ENCODE measurements at places on chromosomes 5 and 9. TPM values are rescaled to one million over a fixed set of nuclear protein-coding genes. Genes with fewer than 3 reads are reported as not detected.

ACOT12 gene
- 0.87 TPM for total RNA-seq

PIP5K1B gene
- 53.6 TPM for total RNA-seq

SLC45A2 gene
- total RNA-seq = 0.93 TPM

HAVCR2 gene
- total RNA-seq = 3.2 TPM

DMRT3 gene
- 11.8 TPM for total RNA-seq

OR1Q1 gene
- not detected for total RNA-seq

SLC34A3 gene
- total RNA-seq = 0.24 TPM

ASPN gene
- 0.39 TPM for total RNA-seq

PCDHB8 gene
- total RNA-seq = 3.8 TPM

DNA sequence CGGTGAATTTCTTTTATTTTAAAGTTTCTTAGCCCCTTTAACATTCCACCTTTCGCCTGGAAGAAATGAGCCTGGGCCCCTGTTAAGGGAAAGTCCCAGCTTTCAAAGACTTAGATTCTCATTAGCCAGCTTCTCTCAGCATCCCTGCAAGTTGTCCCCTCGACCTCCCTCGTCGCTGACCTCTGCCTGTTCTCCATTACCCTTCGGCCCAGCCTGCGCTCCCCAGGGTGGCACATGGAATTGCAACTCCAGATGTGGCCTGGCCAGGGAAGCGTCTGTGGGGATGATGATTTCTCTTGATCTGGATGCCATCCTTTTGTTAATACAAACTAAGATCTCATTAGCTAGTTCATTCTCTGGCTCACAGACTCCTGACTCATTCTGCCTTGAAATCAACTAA is 43.4 kb upstream of the FANCC start:
- H3K36me3 ChIP-seq = no peaks in the 10 kb centered on the region
- no peak overlapping the region for H3K27ac ChIP-seq
- no peak overlapping the region for H3K4me3 ChIP-seq
- no peak for DNase-seq

DNA sequence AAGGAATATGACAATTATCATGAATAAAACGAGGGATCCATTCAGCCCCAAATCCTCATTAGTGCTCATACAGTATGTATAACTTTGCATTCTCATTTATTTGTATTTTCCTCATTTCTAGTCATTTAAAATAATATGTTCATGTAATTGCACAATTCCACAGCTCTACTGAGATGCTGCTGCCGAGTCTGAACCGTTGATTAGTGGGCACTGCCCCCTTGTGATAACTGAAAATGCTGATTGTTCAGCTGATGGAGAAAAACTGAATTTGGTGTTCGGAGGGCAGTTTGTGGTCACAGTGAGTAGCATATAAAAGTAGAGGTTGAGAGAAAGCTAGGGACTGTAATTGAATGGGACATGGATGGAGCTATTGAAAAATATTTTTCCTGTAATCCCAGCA is 12.2 kb upstream of the GPR151 start:
- no peak overlapping the region for H3K4me3 ChIP-seq
- H3K27ac ChIP-seq = no peak overlapping the region
- no peaks in the 10 kb centered on the region for H3K27me3 ChIP-seq
- no peak for DNase-seq
- no peaks in the 10 kb centered on the region for H3K36me3 ChIP-seq

- no peaks in the 10 kb centered on the region for H3K27me3 ChIP-seq
- H3K4me1 ChIP-seq = no peaks in the 10 kb centered on the region
- DNase-seq = no peak
- H3K36me3 ChIP-seq = no peaks in the 10 kb centered on the region
Measured at GRCh38 chr9:99305124-99305523, 83.0 kb downstream of the SEC61B start.

GRCh38 chr9:9108641-9109040 is 1309.1 kb upstream of the DMAC1 start:
- H3K4me3 ChIP-seq = no peak overlapping the region
- H3K4me1 ChIP-seq = no peaks in the 10 kb centered on the region
- no peak overlapping the region for H3K27ac ChIP-seq
- H3K36me3 ChIP-seq = no peaks in the 10 kb centered on the region

- no peak for DNase-seq
- no peaks in the 10 kb centered on the region for H3K4me1 ChIP-seq
- H3K36me3 ChIP-seq = no peaks in the 10 kb centered on the region
- no peak overlapping the region for H3K4me3 ChIP-seq
Measured at GRCh38 chr9:75156858-75157257, 68.5 kb downstream of the OSTF1 start.

DNA sequence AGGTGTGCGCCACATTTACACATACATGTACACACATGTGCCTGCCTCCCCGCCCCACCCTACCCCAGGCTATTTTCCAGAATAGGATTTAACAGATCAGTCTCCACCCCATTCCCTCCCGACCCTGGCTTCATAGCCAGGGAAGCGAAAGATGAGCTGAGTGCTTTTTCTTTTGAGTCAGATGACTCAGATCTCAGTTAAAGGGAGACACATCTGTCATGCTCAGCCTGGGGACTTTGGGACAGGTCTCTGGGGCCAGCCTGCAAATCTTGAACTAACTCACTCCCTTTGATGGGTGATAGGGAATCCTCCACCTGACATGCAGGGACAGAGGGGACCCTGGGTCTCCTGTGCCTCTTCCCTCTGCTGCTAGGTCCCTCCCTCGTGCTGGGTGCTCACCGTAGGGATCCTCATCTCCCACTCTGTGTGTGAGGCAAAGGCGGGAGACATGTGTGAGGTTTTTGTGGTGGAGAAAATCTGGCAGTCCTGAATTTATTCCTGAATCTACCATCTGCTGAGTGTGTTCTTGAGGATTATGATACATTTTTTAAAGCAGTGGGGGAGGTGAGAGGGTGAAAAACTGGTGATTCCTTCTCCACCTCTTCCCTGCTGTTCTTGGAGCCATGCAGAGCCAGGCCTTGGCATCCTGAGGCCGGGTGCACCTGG is 37.7 kb downstream of the NEUROG1 start:
- H3K27me3 ChIP-seq = no peaks in the 10 kb centered on the region
- DNase-seq = no peak

- H3K27me3 ChIP-seq = no peaks in the 10 kb centered on the region
- H3K27ac ChIP-seq = peak overlapping the region; percentile 91
- no peaks in the 10 kb centered on the region for H3K36me3 ChIP-seq
- peak overlapping the region; percentile 81 for H3K4me3 ChIP-seq
- DNase-seq = no peak
- H3K4me1 ChIP-seq = peaks cover 6% of the 10 kb centered on the region
Measured at GRCh38 chr9:100426189-100426529, 784 bp upstream of the MSANTD3 start.

DNA sequence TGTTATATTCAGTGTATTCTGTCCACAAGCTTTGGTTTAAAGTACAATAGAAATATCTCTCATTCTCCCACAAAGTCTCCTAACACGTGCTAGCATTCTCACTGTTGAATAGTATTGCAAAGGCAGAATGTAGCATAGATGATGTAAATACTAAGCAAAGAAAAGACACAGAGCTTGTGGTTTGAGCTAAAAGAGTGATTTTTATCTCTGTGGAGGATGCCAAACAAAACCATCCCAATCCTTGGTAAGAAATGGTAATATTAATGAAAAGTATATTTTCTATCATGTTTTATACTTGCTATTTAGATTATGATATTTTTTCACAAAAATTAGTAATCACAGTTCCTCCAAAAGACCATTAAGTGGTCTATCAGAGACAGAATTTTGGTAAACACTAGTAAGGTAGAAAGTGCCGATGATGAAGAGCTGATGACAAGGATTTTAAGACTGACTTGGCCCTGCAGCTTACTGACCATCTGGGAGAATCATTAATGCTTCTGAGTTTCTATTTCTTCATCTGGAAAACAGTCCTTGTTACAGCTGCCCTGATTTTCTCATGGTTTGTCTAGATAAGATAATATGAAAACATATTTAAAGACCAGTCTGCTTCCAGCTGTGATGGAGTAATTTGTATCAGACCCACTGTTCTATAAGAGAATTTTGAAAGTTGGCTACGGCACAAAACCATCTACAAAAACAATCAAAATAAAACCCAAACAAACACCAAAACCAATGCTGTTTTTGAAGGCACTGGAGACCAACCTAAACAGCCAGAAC is 510.2 kb downstream of the SPATA31D1 start:
- no peak overlapping the region for H3K4me3 ChIP-seq
- H3K4me1 ChIP-seq = peaks cover 5% of the 10 kb centered on the region
- DNase-seq = no peak
- no peak overlapping the region for H3K27ac ChIP-seq
- no peaks in the 10 kb centered on the region for H3K27me3 ChIP-seq

DNA sequence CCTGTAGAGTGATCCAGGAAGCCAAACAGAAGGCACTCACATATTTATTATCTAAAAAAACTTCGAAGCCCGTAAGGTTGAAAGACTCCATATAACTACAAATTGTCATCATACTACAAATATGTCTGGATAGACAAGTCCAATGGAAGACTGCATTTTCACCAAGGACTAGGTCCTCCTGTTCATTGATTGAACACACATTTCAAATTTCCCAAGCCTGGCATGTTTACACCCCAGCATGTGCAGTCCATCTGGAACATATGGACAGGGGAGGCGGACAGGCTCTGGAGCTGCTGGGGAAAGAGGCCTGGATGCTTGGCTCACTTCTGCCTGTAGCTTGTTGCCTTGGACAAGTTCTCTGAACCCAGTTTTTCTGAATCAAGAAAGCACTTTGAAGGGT is 378.7 kb downstream of the ENC1 start:
- H3K4me1 ChIP-seq = peaks cover 5% of the 10 kb centered on the region
- no peak for DNase-seq
- H3K27me3 ChIP-seq = no peaks in the 10 kb centered on the region
- H3K4me3 ChIP-seq = no peak overlapping the region
- no peak overlapping the region for H3K27ac ChIP-seq

DNA sequence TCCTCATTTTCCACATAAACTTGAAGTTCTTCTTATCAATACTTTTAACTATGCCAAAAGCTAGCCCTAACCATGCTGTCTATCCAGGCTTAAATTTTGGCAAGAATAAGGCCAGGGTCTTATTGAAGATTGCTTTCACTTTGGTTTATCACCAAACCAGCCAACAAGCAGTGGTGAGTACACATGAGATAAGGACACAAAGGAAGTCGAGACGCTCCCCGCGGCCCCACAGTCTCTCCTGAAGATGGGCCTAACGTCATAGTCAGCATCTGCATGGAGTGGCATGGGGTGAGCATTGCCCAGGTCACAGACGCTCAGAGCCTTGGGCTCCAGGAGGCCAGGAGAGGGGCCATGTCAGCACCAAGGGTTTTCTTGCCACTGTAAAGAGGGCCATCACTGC is 80.3 kb downstream of the ATPSCKMT start:
- H3K4me3 ChIP-seq = no peak overlapping the region
- no peaks in the 10 kb centered on the region for H3K36me3 ChIP-seq
- no peaks in the 10 kb centered on the region for H3K4me1 ChIP-seq
- no peak for DNase-seq
- no peak overlapping the region for H3K27ac ChIP-seq
- no peaks in the 10 kb centered on the region for H3K27me3 ChIP-seq

DNA sequence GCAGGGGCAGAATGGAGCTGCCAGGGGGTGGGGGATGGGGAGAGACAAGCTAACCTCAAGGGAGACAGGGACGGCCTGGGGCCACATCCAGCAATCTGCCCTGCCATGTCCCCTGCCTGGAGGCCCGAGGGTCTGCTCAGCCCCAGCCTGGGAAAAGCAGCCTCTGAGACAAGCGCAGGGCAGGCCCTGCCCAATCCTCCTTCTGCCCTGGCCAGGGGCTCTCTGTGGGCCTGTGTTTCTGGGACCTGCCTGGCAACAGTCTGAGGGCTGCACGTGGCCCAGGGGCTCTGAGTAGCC is 13.9 kb upstream of the QSOX2 start:
- no peak overlapping the region for H3K27ac ChIP-seq
- DNase-seq = no peak
- no peaks in the 10 kb centered on the region for H3K36me3 ChIP-seq
- H3K4me3 ChIP-seq = no peak overlapping the region
- H3K27me3 ChIP-seq = no peaks in the 10 kb centered on the region

All from testis (tissue), 5 donors.